EL (cell line): ENCODE measurements at places on chromosomes 7 and 10.

DNA sequence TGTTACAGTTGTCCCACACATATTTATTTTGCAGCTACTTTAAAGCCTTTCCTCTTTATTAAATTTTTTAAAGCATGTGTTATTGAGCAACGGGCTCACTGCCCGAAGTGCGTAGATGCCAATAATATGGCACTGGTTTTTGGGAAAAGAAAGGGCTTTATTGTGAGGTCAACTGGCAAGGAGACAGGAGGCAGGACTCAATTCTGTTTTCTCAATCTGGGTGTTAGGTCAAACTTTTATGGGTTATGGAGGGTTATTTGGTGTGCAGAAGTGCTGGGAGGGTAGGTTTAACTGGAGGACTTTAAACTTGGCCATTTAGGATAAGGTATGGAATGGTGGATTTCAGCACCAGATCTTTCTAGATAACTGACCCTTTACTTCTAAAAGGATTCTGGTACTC, 183.6 kb downstream of the LRRC4 start:
- no peak for DNase-seq

GRCh38 chr10:99913831-99914235, 95.9 kb downstream of the DNMBP start:
- no peak for DNase-seq

DNA sequence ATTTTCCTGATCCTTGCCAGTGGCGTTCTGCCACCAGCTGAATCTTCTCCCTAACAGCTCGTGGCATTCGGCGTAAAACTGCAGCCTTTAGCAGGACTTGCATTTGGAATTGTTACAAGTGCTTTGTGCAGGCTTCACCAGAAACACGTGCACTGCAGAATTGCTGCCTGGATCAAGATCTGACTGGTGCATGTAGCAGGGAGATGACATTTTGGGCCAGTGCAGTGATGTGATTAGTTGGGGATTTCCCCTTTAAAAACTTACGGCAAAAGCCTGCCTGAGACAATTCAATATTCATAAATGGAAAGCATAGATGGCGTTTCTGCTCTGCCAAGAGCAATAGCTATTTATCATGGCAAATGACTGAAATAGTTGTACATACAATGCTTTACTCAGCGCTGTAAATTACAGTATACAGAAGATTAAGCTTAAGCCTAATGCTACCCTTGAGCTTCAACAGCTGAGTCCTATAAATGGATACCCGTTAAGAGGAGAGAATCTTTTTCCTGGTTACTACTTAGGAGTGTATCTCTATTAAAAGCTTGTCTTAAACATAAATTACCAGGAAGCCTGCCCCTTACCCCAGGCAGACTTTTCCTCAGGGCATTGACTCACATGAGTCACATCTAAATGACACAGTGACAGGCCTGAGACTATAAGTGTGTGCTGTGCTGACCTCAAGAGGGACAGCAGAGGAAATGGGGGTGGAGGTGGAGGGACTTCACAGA, 106.3 kb downstream of the ATXN7L1 start:
- peak; percentile 57 for DNase-seq

DNA sequence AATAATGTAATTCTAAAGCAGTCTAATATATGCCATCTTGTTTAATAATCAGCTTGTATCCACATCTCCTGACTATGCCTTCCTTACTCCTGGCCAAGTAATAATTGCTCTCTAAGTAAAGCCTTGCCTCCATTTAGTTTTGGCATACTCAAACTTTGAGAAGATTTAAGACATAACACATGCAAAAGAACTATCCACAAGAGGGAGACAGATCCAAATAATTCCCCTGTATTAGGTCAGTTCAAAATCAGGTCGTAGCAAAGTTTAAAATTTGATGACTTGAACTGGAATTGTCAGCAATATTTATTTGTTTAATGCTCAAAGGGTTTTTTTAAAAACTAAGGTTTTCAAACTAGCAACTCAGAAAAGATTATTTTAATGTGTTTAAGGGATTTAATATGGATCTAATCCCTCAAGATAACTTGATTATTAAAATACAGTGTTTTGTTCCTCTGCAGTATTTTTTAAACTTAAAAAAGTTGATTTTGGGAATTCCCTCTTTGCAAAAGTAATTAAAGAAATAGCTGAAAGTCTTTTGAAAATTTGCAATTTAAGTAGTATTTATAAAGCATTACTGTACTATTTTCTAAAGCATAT, 95.3 kb downstream of the HDAC9 start:
- DNase-seq = peak; percentile 46

DNA sequence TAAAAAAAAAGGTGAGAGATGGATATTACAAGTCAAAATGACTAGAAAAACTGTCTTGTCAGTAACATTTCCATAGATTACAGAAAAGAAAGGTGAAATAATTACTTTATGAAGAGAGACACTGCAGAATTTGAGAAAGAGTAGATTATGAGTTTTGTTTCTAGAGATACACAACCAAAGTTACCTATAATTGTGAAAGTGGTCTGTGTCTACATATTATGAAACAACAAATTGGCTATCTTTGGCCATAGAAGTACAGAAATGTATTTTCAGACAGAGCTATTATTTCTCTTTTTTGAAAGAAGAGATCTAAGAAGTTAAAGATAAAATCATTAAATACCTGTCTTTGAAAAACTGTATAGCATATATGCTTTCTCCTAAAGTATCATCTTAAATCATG, 30.1 kb downstream of the KCND2 start:
- DNase-seq = no peak

GRCh38 chr7:114086914-114087652, 168.3 kb upstream of the PPP1R3A start:
- DNase-seq = peak; percentile 4

- DNase-seq = no peak
These were observed 51.0 kb downstream of the RALA start for GRCh38 chr7:39674406-39674805.
